ENCODE measurements at places on chromosomes 6 and 20.

DNA sequence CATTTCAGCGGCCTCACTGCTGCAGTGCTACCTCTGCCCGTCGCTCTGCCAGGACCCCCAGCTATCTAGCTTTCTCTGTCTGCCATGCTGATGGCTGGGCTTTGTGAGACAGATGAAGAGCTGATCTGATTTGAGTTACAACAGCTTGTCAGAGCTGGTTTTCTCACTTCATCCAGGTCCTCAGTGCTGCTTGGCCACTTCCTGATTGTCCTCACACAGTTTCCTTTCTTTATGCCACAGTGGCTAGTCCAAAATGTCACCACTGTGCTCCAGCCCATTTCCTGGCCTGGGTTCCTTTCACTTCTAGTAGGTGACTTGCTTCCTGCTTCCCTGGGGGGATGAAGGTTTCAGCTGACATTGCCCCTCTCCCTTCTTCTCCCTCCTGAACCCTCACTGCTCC, 35.4 kb downstream of the FNDC1 start:
- DNase-seq, result no peak
- H3K27ac ChIP-seq, result no peak overlapping the region
- no peak overlapping the region for H3K4me3 ChIP-seq
- no peaks in the 10 kb centered on the region for H3K36me3 ChIP-seq
- H3K4me1 ChIP-seq, result peaks cover 18% of the 10 kb centered on the region

GRCh38 chr6:95142661-95143335, 434.5 kb upstream of the MANEA start:
- no peaks in the 10 kb centered on the region for H3K27me3 ChIP-seq

GRCh38 chr6:27209196-27209595, 38.3 kb upstream of the PRSS16 start:
- H3K4me3 ChIP-seq, result no peak overlapping the region
- no peaks in the 10 kb centered on the region for H3K36me3 ChIP-seq
- peaks cover 12% of the 10 kb centered on the region for H3K27me3 ChIP-seq
- DNase-seq, result no peak

- no peak overlapping the region for H3K4me3 ChIP-seq
- H3K4me1 ChIP-seq, result no peaks in the 10 kb centered on the region
- peaks cover 6% of the 10 kb centered on the region for H3K27me3 ChIP-seq
- DNase-seq, result no peak
- no peak overlapping the region for H3K27ac ChIP-seq
These were observed 18.5 kb upstream of the PHACTR3 start for GRCh38 chr20:59585714-59586409.

DNA sequence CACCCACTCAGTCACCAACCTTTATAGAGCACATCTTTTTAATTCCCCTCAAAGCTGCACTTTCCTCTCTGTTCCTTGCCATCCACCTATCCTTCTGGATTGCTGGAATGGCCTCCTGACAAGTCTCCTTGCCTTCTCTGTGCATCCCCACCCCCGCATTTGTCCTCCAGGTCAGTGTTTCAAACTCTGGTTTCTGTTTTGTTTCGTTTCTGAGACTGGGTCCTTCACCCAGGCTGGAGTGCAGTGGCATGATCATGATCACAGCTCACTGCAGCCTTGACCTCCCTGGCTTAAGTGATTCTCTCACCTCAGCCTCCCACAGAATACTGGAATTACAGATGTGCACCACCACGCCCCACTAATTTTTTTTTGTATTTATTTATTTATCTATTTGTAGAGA, 96.2 kb downstream of the PLCB1 start:
- H3K27me3 ChIP-seq, result no peaks in the 10 kb centered on the region
- H3K4me3 ChIP-seq, result no peak overlapping the region
- H3K4me1 ChIP-seq, result peaks cover 70% of the 10 kb centered on the region
- H3K27ac ChIP-seq, result no peak overlapping the region
